Sigmoid colon (tissue), 7 donors: ENCODE measurements at places on chromosomes 7 and 10. TPM values are rescaled to one million over a fixed set of nuclear protein-coding genes. Genes with fewer than 3 reads are reported as not detected.

SMKR1 gene
- not detected for total RNA-seq

MRC1 gene
- 18.8 TPM for total RNA-seq

DNA sequence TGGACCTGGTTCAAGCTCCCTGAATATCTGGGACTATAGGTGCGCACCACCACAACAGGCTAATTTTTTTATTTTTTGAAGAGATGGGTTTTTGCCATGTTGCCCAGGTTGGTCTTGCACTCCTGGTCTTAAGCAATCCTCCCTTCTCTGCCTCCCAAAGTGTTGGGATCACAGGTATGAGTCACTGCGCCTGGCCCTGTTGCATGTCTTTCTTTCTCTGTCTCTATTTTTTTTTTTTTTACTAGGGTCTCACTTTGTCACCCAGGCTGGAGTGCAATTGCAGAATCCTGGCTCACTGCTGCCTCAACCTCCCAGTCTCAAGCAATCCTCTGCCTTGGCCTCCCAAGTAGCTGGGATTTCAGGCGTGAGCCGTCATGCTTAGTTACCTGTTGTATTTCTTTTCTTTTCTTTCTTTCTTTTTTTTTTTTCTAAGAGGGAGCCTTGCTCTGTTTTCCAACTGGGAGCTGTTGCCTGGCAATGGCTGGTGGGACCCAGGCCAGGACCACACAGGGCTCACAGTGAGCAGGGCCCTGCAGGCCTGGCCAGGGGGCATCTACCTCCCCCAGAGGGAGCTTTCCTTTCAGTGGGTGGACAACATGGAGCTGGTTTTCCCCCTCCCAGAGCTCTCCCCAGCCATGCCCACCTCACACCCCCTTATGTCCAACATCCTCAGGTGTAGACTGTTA, 6.0 kb downstream of the MYL7 start:
- H3K36me3 ChIP-seq, result no peaks in the 10 kb centered on the region
- no peaks in the 10 kb centered on the region for H3K27me3 ChIP-seq
- no peak for DNase-seq

KCND2 gene
- total RNA-seq, result 2.5 TPM

GRCh38 chr7:30251708-30252329, 32.6 kb upstream of the ZNRF2 start:
- H3K4me3 ChIP-seq, result no peak overlapping the region
- no peaks in the 10 kb centered on the region for H3K27me3 ChIP-seq
- no peaks in the 10 kb centered on the region for H3K36me3 ChIP-seq
- H3K27ac ChIP-seq, result no peak overlapping the region
- peaks cover 12% of the 10 kb centered on the region for H3K4me1 ChIP-seq
- no peak for DNase-seq

- H3K4me1 ChIP-seq, result no peaks in the 10 kb centered on the region
- H3K36me3 ChIP-seq, result no peaks in the 10 kb centered on the region
- no peak for DNase-seq
Measured at GRCh38 chr10:95792211-95792780, 36.3 kb downstream of the ENTPD1 start.

- no peak overlapping the region for H3K27ac ChIP-seq
- no peak for DNase-seq
- no peaks in the 10 kb centered on the region for H3K4me1 ChIP-seq
- no peaks in the 10 kb centered on the region for H3K27me3 ChIP-seq
Measured at GRCh38 chr7:106405697-106406141, 120.9 kb upstream of the NAMPT start.

CEP41 gene
- 7.2 TPM for total RNA-seq

HPSE2 gene
- 4.8 TPM for total RNA-seq

DNA sequence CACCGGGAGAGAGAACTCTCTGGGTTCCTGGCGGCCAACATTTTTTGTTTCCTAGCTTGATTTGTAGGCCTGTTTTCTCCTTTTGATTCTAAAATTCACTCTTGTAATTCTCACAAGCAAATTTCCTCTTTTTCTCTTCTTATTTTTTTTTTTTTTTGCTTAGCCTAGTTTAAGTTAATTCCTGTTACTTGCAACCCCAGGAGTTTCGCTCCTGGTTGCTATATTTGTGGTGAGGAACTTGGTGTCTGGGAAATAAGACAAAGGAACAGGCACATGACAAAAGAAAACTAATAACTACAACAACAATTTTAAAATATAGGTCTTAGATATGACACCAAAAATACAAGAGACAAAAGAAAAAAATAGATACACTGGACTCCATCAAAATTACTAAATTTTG, 6.7 kb downstream of the AOAH start:
- H3K36me3 ChIP-seq, result no peaks in the 10 kb centered on the region
- no peak overlapping the region for H3K4me3 ChIP-seq
- no peak for DNase-seq
- H3K4me1 ChIP-seq, result no peaks in the 10 kb centered on the region
- no peaks in the 10 kb centered on the region for H3K27me3 ChIP-seq
- no peak overlapping the region for H3K27ac ChIP-seq

IQUB gene
- 0.71 TPM for total RNA-seq

DNA sequence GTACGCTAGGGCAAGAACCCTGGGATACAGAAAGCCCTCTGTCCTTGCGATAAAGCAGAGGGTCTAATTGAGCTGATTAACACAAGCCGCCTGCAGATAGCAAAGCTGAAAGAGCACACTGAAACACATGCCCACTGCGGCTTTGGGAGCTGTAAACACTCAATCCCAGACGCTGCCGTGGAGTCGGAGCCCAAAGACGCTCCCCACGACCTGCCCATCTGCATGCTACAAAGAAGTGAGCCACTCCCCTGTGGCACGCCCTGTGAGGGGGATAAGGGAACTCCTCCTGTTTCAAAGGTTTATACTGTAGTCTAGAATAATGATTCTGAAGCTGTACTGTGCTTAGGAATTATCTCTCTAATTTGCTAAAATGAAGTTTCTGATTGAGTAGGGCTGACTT, 985.6 kb upstream of the GHITM start:
- H3K27me3 ChIP-seq, result no peaks in the 10 kb centered on the region
- DNase-seq, result no peak
- H3K4me1 ChIP-seq, result no peaks in the 10 kb centered on the region
- no peak overlapping the region for H3K4me3 ChIP-seq

- peaks cover 14% of the 10 kb centered on the region for H3K4me1 ChIP-seq
- no peak for DNase-seq
- H3K27me3 ChIP-seq, result no peaks in the 10 kb centered on the region
- no peak overlapping the region for H3K27ac ChIP-seq
Measured at GRCh38 chr10:18402853-18403252, 248.5 kb downstream of the NSUN6 start.
